IMR-90 (cell line): ENCODE measurements at places on chromosomes 7 and 10. TPM values are rescaled to one million over a fixed set of nuclear protein-coding genes. Genes with fewer than 3 reads are reported as not detected.

The BLNK gene
- total RNA-seq = not detected in 2 replicates

GRCh38 chr7:127833641-127834040, 181.6 kb downstream of the SND1 start:
- H3K27ac ChIP-seq = no peak overlapping the region
- H3K27me3 ChIP-seq = no peaks in the 10 kb centered on the region
- peak; percentile 35 for DNase-seq
- 0 out of 2 replicates have a peak, but pooled peaks cover 2% of the 10 kb centered on the region for H3K4me1 ChIP-seq
- H3K4me3 ChIP-seq = no peak overlapping the region

The TMEM270 gene
- total RNA-seq = not detected in 2 replicates

The HILPDA gene
- 23.6 and 31.2 TPM in 2 replicates for total RNA-seq

DNA sequence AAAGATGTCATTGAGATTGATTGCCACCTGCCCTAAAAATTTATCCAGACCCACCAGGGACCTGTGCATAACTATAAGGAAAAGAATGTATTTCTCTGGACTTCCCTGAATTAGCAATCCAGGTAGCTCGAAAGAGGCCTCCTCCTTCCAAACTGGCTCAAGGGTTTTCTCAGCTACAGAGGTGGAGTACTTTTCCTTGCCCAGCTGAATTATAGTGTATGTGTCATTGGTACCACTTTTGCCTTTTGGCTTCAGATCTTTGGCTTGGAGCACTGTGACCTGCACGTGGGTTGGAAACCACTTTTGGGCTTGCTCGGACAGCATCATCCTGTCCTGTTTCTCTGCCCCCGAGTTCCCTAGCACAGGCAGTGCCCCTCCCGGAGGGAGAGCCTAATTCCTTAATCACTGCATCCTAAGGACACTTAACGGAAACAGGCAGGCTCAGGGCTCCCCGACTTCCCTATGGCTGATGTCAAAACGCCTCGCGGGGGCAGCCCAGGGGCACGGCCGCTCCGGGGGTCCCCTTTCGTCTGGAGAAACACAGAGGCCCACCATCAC, 825 bp downstream of the RAB11FIP2 start:
- peak overlapping the region; percentile 65 for H3K27ac ChIP-seq
- H3K27me3 ChIP-seq = no peaks in the 10 kb centered on the region
- peak overlapping the region; percentile 52 for H3K4me3 ChIP-seq
- DNase-seq = peak; percentile 29
- no peaks in the 10 kb centered on the region for H3K36me3 ChIP-seq

DNA sequence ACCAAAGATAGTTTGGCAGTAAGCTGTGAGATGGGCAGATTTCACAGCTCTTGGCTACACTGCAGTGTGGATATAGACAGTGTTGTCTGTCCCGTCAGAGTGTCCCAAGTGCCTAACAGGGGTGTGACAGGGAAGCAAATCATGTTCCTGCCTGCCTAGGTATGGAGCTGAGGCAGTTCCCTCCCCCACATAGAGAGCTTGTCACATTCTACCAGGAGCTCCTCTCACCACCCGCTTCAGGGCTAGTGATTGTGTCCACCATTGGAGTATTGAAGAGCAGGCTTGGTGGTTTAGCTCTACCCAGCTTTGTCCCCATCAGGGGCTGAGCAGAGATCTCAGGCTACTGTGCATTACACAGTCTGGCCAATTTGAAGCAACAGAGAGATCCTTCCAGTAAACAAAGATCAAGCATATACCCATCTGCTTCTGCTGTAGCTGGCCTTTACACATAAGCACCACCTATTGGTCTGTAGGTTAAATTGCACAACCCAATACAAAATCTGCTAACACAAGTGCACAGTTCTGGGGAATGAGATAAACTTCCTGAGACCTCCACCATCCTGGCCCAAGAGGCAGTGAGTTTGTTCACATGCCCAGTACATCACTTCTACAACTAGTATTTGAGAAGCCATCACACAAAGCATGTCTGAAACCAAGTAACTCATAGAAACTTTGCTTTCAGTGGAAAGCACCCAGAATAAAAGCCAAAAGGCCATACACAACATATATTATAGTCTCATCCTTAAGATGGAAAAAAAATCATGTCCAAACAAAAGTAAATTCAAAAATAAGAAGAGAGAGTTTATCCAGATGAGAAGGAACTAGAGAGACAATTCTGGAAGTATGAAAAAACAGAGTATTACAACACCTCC, 67.3 kb downstream of the GLCCI1 start:
- H3K27ac ChIP-seq = no peak overlapping the region
- H3K4me3 ChIP-seq = no peak overlapping the region
- no peaks in the 10 kb centered on the region for H3K36me3 ChIP-seq
- peak; percentile 55 for DNase-seq
- H3K27me3 ChIP-seq = no peaks in the 10 kb centered on the region

The ZNF212 gene
- total RNA-seq = 3.8 and 4.2 TPM in 2 replicates

GRCh38 chr7:102125127-102125596, 161.5 kb upstream of the SH2B2 start:
- H3K27me3 ChIP-seq = no peaks in the 10 kb centered on the region
- peaks cover 3% of the 10 kb centered on the region; the same call in 1 of the 2 replicates for H3K36me3 ChIP-seq
- DNase-seq = peak; percentile 93
- H3K4me1 ChIP-seq = peaks cover 16% of the 10 kb centered on the region
- H3K4me3 ChIP-seq = no peak overlapping the region

DNA sequence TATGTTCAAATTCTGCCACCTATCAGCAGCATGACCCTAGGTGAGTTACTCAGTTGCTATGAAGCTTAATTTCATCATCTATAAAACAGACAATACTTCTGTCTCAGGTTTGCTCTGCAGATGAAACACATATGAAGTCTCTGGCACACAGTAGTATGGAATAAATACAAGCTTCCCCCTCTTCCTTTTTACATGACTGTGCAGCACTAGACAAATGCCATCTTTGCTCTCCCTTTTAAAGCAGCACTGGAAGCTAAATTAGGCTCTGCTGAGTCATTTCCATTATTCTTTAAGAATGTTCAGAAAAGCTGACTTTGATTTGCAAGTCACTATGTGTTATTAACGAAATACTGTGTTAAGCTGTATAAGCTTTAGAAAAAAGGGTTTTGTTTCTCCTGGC, 40.7 kb upstream of the ANAPC16 start:
- no peak overlapping the region for H3K4me3 ChIP-seq
- peaks cover 3% of the 10 kb centered on the region; the same call in 1 of the 2 replicates for H3K36me3 ChIP-seq
- H3K27ac ChIP-seq = no peak overlapping the region
- no peaks in the 10 kb centered on the region for H3K27me3 ChIP-seq

DNA sequence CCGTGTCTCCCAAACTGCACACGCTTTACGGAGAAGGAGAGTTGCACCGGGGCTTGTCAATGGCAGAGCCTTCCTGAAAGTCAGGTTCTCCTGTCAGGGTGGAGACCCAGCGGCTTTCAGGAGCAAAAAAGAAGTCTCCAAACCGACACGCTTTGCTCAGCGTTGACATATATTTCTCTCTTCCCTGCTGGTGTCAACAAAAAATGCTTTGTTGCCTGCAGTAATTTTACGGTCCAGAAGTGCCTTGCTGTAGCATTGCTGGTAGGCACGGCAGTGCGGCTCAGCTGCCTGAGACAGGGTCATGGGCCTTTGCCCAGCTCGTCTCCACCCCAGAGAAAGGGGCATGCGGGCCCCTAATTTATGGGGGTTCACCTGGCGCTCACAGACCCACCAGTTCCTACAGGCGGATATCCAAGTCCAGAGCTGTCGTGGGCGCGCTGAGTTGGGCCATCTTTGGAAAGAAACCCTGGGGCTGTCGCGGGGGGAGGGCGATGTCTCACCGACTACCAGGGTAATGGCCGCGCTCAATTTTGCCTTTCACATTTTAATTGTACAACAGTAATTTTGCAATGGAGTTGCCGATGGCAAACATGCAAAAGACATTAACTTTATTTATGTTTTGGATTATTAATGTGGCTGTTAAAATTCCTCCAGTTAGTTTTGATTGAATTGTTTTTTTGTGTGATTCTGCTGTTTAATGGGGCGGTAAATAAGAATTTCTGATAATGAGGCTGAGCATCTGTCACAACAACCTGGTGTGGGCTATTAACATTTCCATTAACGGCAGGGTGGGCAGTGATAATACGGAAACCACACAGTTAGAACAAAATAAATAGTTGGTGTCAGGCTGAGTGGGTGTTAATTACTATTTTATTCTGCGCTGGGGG, 478.2 kb upstream of the FOXK1 start:
- no peak for DNase-seq
- H3K4me3 ChIP-seq = no peak overlapping the region
- H3K4me1 ChIP-seq = no peaks in the 10 kb centered on the region

DNA sequence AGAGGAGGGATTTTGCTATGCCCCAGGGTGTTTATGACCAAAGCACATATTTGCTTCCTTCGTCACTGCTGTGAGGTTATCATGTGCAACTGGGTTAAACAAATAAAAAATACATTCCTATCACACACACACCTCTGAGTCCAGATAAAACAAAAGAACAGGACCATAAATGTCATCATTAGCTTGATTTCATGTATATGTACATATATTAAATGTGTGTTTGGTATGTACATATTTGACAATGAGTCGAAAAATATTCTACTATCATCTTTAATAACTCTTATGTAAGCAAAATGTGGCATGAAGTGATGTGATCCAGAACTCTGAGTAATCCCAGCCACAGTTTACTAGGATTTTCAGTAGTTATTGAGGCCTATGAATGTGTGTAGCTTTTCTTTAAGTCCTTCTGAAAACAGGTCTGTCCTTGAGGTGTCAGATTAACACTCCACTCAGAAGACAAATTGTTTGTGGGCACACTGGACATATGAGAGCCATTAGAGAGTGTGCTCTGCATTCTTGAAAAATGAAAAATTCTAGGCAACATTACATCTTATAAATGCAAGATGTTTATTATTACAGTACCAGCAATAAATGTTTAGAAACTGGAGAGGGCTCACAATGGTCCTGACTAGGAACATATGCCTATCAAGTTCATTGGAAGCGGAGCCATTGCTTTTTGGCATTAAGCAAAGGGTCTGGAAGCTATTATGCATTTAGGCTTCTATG, 335.1 kb upstream of the SEMA3A start:
- H3K4me3 ChIP-seq = no peak overlapping the region
- peak; percentile 83 for DNase-seq
- no peak overlapping the region for H3K27ac ChIP-seq
- peaks cover 4% of the 10 kb centered on the region for H3K4me1 ChIP-seq
- no peaks in the 10 kb centered on the region for H3K27me3 ChIP-seq

GRCh38 chr10:119283387-119283786, 76.0 kb downstream of the GRK5 start:
- no peak for DNase-seq
- H3K27ac ChIP-seq = no peak overlapping the region
- peaks cover 21% of the 10 kb centered on the region; the same call in 1 of the 2 replicates for H3K36me3 ChIP-seq
- H3K4me3 ChIP-seq = no peak overlapping the region
- H3K27me3 ChIP-seq = no peaks in the 10 kb centered on the region

The HOXA1 gene
- 0.54 and 0.83 TPM in 2 replicates for total RNA-seq

The CRYGN gene
- total RNA-seq = not detected in 2 replicates

The FAM25A gene
- total RNA-seq = not detected in 2 replicates

DNA sequence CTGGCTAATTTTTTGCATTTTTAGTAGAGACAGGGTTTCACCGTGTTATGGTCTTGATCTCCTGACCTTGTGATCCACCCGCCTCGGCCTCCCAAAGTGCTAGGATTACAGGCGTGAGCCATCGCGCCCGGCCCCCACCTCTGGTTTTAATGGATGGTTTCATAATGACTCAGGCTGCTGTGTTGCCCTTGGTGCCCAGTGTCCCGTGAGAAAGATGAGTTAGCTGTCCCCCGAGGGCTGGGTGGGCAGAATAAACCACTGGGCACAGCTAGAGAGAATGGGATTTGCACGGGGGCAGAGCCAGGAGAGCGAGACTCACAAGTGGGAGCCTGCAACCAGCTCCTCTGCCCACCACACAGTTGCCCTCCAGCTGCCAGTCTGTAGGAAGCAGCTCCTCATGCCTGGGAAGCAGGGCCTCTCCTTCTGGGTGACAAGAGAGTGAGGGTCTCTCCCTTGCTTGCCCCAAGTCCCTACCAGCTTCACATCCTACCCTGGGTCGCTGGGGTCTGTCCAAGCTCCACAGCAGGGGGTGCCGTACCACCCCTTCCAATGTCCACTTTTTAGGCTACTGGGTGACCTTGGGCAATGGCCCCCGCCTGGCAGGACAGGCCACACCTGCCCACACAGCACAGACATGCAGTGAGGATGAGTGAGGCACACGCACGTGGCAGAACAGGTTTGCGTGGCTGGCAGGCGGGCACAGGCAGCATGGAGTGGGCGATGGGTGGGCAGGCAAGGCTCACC, 16.1 kb upstream of the NDST2 start:
- peaks cover 20% of the 10 kb centered on the region for H3K36me3 ChIP-seq
- no peaks in the 10 kb centered on the region for H3K27me3 ChIP-seq
- DNase-seq = no peak
- H3K27ac ChIP-seq = no peak overlapping the region
- H3K4me3 ChIP-seq = no peak overlapping the region
- no peaks in the 10 kb centered on the region for H3K4me1 ChIP-seq

DNA sequence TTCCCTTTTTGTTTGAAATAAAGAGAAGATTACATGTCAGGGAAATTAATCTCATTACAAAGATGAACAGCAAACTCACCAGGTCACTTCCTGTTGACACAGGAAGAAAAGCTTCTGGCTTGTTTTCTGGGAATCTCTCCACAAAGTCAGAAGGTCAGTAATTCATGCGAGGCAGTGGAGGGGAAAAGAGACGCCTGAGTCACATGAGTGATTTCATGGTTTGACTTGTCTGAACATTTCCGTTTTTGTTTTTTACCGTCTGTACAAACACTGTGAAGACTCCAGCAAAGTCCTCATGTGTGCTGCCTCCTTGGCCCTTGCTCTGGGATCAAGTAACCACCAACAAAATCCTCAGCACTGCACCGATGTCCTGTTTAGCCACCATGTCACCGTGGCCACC, 2.5 kb upstream of the HABP2 start:
- H3K4me1 ChIP-seq = no peaks in the 10 kb centered on the region
- DNase-seq = peak; percentile 10
- H3K27me3 ChIP-seq = no peaks in the 10 kb centered on the region
- H3K4me3 ChIP-seq = no peak overlapping the region

The PPP1R9A gene
- not detected in 2 replicates for total RNA-seq

- DNase-seq = no peak
- no peak overlapping the region for H3K4me3 ChIP-seq
- peaks cover 9% of the 10 kb centered on the region for H3K4me1 ChIP-seq
These were observed 314.3 kb downstream of the HPSE2 start for GRCh38 chr10:98921316-98921715.

DNA sequence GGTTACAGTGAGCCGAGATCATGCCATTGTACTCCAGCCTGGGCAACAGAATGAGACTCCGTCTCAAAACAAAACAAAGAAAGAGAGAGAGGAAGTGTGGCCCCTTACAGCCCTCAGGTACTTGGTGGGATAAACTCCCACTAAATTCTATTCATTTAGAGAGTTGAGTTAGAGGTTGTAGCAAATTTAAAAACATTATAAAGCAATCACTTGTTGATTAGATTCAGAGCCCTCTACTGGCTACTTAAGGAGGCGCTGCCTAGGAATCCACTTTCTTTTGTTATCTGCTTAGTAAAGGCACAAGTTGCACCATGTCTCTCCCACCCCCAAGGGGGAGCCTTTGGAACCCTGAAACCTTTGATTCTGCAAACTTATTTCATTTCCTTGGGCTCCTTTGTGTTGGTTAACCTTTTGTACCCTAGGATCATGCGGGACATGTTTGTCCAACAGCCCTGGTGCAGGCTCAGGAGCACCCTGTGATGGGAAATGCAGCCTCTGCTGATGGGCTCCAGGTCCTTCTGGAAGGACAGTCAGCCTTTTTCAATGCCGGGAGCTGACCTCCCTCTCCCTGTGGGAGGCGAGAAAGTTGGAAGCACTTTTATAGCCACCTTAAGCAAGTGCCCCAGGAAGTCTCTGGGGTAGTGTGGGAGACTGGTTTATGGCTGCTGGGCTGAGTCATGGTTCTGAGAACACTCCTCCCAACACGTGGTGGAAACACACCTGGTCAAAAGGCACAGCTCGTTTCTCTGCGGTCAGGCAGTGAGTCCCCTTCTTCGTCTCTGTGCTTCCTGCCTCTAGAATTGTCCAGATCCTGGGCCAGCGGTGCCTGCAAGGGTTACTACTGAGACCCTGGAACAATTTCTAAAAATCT, 2.3 kb downstream of the HKDC1 start:
- H3K27me3 ChIP-seq = peaks cover under 1% of the 10 kb centered on the region; the same call in 1 of the 2 replicates
- no peaks in the 10 kb centered on the region for H3K36me3 ChIP-seq
- H3K4me3 ChIP-seq = no peak overlapping the region
- peaks cover 3% of the 10 kb centered on the region; the same call in 1 of the 2 replicates for H3K4me1 ChIP-seq
